ENCODE measurements at places on chromosomes 12 and 14.

DNA sequence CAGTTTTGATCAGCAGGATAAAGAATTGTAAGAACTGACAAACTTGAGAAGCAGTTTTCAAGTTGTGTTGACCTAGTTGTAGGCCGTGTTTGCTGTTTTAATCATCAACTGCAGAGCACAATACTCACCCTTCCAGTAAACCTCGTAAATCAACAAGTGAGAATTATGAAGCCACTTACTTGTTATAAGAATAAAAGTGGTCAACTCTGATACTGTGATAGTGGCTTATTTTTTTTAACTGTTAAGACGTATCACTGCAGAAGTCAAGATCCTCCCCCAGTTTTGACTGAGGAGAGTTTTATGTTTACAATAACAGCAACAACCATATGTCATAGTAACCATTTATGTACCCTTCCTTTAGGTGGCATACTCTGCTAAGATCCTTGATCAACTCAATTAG, 100.8 kb upstream of the DACT1 start:
- no peak for DNase-seq

GRCh38 chr12:60148109-60148508, 552.3 kb downstream of the SLC16A7 start:
- peak; percentile 94 for DNase-seq

DNA sequence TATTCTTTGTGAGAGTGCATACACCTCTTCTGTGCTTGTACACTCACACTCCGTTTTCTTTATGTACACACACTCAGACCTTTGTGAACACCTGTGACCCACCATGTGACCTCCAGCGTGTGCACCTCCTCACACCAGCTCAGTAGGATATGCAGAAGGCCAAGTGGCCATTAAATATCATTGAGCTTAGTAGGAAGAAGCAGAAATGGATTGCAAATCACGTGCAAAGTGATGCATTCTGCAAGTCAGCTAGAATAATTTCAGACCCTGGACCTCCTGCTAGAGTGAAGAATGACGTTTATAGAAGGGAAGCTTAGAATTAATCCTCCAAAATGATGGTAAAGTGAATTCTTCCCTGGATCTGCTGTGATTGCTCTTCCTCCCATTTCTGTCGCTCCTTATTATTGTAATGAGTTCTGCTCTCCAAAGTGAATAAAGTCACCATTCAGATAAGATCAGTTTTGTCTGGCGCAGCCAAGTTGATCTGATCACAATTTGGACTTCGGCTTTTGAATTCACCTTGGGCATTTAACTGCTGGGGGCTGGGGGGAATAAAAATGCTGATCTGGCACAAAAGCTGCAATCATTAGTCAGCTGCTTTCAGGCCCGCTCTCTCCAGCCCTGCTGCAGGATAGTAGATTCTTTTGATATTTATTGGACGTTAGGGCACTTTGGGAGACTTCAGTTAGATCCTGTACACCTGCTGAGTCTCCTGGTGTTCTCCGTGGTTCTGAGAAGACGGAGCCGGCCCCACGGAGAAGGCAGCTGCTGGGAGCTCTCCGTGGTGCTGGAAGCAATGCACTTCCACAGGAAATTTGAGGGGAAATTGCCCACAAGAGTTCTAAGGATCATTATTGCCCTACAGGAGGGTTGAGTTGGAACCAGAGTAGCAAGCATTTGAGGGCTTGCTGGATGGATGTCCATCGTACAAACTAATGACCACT, 12.4 kb upstream of the NRXN3 start:
- peak; percentile 71 for DNase-seq

GRCh38 chr14:87285506-87285905, 707.5 kb downstream of the GALC start:
- no peak for DNase-seq

GRCh38 chr12:100840748-100841147, 46.2 kb downstream of the ANO4 start:
- DNase-seq: no peak

GRCh38 chr12:848173-848865, 95.9 kb downstream of the WNK1 start:
- DNase-seq: peak; percentile 75

GRCh38 chr12:112792301-112792700, 753 bp downstream of the RPH3A start:
- no peak for DNase-seq

DNA sequence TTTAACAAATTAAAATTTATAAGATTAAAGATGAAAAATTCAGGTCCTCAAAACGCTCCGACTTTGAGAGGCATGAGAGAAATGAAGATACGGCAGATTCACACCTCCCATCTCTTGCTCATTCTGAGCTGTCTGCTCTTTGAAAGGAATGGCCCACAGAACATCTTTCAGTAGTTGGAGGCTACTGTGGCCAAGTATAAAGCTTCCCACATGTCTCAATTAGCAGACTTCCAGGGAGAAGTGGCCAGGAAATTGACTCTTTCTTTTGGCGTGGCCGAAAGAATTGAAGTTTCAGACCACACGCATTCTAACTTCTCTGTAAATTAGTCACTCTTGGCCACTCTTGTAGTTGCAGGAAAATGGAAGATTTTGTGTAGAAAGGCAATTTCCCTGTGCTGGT, 129.2 kb downstream of the DIP2B start:
- DNase-seq: peak; percentile 93

DNA sequence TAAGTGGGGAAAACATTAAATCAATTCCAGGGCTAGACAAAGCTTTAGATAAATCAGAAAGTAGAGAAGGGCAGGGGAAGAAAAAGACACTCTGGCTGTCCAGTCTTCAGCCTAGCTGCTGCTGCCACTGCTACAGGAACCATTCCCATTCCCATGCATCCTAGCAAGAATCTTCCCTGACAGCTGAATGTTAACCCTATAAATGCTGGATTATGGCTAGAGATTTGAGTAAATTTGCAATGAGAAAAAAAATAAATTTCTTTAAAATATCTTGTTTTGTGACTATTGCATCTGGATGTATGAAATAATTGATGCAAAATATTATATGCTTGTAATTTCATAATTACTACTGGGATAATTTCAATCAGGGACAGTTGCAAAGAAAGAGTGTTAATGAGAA, 15.0 kb upstream of the CDKN3 start:
- DNase-seq: no peak

GRCh38 chr12:69324797-69325466, 23.2 kb upstream of the LYZ start:
- no peak for DNase-seq

DNA sequence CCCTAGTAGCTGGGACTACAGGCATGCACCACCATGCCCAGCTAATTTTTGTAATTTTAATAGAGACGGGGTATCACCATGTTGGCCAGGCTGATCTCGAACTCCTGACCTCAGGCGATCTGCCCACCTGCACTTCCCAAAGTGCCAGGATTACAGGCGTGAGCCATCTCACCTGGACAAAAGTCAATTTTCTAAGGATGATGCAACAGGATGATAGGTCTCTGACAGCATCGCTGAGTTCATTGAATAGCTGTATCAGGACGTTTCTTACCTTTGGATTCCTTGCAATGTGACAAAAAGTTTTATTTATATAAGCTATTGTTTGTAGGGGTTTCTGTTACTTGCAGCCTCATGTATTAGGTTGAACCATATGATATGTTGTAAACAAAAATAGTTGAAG, 55.5 kb upstream of the PCED1B start:
- DNase-seq: no peak

- no peak for DNase-seq
These were observed 35.7 kb upstream of the PRMT8 start for GRCh38 chr12:3455312-3455711.

GRCh38 chr12:107352347-107353081, 259.2 kb upstream of the CRY1 start:
- DNase-seq: no peak

DNA sequence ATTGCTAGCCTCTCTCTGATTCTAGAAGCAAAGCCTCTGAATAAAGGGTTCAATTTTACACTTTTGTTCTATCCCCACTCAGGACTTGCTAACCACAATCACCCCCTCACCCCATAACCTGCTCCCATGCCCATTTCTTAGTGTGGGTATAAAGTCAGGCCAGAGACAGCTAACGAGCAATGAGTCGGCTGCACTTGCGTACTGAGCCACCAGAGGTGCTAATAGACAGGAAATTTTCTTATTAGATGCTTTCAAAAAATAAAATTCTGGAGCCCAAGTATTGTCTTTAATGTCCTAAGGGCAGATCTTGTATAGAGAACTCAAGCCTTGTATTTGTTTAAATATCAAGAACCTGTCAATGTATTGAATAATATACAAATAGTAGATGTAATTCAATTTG, 256.9 kb downstream of the SYT1 start:
- DNase-seq: peak; percentile 22

GRCh38 chr12:52942901-52943181, 6.1 kb upstream of the KRT18 start:
- no peak for DNase-seq

GRCh38 chr14:57933349-57933748, 67.5 kb upstream of the SLC35F4 start:
- no peak for DNase-seq

GRCh38 chr12:101010896-101011295, 199.1 kb downstream of the SLC5A8 start:
- no peak for DNase-seq

DNA sequence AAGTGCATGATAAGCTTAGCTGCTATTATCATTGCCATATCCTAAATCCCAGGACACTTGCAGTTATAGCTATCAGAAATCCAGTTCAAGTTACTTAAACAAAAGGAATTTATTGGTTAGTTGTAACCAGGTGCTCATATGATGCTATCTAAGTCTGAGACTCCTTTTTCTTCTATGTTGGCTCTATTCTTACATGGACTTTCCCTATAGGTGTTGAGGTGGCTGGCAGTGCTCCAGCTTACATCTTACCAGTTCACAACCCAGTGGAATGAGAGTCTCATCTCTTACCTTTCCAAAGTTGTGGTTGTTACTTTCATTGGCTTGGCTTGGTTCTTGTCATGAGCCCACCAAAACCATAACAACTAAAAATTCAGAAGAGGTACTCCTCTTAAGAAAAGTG, 94.6 kb downstream of the DACT1 start:
- no peak for DNase-seq

DNA sequence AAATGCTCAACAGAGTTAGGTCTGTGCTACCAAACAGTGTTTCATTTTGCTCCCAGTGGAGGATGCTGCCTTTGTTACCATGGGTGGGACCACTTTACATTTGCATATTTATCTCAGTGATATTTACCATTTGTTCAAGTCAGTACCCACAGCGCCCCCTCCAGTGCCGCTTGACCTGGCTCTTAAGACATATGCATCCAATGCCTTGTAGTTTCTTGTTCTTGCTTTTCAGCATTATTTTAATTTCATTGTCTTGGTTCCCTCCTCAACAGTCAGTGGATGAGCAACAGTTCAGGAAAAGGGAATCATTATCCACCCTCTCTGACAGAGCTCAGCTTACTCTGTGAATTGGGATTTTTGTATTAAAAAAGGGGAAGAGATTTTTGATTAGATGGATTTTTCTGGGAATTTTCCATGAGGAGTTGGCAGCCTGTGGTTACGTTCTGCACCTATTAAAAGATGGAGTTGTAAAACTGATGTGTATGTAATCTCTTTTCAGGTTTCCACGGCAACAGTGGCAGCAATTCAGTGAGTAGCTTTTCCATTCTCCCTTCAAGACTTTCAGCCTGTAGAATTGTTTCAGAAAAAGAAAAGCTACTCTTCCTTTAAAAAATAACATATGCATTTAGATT, 240.5 kb upstream of the DAAM1 start:
- no peak for DNase-seq

GRCh38 chr14:32571995-32572866, 243.1 kb downstream of the AKAP6 start:
- DNase-seq: no peak

DNA sequence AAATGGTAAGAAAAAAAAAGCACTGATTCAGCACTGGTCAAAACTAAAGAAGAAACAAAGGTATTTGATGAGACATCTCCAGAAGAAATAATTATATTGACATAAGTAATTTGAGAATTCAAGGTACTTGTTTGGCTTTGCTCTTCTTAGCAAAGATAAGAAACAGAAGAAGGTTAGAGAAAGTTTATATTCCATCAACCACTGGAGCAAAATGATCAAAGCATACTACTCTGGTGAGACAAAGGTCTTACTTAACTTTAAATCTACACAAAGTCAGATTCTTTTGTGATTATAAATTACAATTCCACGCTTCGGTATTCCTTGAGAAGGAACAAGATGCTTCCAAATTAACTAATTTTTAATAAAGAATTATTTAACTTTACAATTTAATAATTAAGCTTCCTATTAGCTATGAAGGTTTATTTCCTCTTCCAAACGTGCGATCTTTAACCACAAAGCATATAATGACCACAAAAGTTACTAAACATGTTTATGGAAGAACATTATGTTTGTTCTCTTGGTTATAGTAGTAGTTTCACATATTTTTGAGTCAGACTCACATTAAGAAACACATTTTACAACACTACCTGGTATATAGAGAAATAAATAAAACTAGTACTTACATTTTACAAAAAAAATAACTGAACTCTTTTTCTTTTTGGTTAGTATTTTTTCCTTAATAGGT, 53.4 kb downstream of the METTL25 start:
- no peak for DNase-seq

GRCh38 chr14:74347795-74348100, 523 bp upstream of the VRTN start:
- no peak for DNase-seq

DNA sequence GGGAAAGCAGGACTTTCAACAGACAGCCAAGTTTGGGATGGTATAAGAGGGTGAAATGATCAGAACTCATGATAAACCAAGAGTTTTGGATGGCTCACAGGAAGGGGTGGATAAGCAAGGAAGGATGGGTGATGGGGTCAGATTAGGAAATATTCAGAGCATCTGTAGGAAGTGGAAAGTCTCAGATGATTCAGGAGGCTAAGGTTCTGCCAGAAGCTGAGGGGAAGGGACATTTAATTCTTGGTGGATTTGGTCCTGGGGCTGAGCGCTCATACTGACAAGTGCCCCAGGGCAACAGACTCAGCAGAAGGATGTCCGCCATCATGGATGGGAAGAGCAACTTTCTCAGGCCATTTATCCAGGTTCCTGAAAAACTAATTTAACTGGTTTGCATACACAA, 28.4 kb upstream of the BDKRB2 start:
- peak; percentile 87 for DNase-seq
